ENCODE measurements at places on chromosomes 3 and 15. TPM values are rescaled to one million over a fixed set of nuclear protein-coding genes. Genes with fewer than 3 reads are reported as not detected.

Gene THUMPD3
- total RNA-seq = 42.7 TPM

Gene CCR1
- 1.1 TPM for total RNA-seq

Gene GOLGA8M
- total RNA-seq = under 0.01 TPM

Gene ANKRD34C
- not detected for total RNA-seq

Gene NOX5
- 0.36 TPM for total RNA-seq

GRCh38 chr15:64426845-64427465 is 33.4 kb upstream of the ZNF609 start:
- no peak for DNase-seq

DNA sequence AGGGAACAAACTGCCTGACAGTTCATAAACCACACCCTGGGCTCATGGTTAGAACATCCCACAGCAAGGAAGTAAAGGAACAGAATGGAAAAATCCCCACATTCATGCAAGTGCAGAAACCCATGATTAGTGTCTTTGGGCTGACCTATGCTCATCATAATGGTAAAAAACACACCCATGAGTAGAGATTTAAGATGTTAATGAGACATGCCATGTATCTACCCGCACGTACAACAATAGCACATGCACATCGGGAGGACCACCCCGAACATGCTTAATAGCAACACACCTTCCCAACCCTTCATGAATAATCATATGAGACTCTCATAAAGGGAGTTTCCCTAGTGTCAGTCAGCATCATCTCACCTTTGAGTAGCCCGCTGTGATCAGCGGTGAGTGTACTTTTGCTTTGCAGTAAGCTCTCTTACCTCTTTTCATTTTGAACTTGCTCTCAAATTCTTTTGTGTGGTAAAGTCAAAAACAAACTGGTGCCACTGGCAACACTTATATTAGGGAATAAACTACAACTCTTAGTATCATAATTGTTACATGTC is 23.2 kb downstream of the ZBED2 start:
- DNase-seq = no peak

GRCh38 chr15:27983496-27983895 is 115.6 kb downstream of the OCA2 start:
- no peak for DNase-seq

DNA sequence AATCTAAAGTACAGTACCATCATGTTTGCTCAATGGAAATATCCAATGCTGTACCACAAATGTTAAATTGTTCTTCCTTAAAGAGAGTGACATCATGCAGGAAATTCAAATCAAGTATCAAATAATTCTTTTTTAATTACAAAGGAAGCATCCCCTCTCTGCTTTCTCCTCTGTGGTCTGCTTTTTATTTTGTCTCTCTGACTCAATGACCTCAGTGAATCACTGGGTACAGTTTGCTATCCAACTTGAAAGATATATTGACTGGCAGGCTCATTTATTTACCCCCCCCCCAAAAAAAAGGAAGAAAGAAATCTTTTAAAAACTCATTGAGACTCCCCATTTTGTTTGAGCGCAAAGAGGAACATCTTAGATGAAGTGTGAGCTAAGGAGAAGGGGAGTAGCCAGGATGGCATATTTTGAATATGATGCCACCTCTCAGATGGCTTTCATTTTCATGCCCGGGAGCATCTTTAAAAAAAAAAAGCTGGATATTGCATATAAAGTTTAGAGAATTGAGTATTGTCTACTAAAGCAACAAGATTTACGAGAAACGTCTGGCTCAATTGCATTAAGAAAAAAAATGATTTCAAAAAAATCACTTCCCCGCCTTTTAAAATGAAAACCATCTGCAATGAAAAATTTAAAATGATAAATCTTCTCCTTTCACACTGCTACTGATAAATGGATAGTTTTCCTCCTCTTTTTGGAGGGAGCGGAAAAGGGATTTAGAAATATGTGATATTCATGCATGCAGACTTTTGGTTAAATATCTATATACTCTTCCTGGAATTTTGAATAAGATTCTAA is 307.1 kb upstream of the DPH6 start:
- no peak for DNase-seq

DNA sequence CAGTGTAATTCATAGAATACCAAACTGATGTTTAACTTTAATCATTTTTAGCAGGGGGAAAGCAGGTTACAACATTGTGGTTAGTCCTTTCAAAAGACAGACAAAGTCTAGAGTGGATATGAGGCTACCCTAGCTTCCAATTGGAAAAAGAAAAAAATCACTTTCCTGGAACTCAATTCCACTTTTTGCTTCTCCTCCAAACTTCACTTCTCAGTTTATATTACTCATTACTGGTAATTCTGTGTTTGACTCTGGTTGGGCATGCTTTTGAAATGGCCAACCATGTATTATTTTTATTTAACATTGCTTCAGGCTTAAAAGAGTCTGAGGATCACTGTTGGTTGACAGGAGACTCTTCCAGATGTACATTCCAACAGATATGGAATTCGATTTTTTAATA is 84.8 kb downstream of the RAP2B start:
- peak; percentile 81 for DNase-seq

DNA sequence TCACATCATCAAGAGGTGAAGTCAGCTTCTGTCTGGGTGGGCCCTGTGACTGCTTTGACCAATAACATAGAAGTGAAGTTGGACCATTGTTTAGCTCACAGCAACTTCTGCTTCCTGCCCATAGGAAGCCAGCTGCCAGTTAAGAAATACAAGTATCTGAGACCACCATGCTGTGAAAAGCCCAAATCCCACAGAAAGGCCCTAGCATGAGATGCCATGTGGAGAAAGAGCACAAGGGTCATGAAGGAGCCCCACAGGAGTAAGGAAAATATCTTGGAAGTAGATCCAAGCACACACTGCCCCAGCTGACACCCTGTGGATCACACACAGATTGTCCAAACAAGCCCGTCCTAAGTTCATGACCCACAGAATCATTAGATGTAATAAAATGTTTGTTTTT is 28.5 kb downstream of the RTP4 start:
- no peak for DNase-seq

DNA sequence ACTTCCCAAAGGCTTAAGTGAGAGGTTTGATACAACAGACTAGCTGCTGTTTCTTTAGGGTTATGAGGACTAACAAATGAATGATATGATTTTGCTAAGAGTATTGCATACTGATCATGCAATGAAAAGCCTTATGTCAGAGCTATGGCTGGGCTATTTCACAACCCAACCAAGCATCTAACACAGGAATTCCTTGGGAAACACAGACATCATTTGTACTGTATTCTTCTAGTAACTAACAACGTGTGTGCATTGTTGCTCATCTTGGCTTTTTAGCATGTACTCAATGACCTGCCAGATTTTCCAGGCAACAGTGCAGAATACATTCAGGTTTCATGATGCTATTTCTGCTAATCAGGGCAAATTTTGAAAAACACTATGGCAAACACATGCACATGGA is 19.3 kb downstream of the PDZRN3 start:
- DNase-seq = peak; percentile 77

DNA sequence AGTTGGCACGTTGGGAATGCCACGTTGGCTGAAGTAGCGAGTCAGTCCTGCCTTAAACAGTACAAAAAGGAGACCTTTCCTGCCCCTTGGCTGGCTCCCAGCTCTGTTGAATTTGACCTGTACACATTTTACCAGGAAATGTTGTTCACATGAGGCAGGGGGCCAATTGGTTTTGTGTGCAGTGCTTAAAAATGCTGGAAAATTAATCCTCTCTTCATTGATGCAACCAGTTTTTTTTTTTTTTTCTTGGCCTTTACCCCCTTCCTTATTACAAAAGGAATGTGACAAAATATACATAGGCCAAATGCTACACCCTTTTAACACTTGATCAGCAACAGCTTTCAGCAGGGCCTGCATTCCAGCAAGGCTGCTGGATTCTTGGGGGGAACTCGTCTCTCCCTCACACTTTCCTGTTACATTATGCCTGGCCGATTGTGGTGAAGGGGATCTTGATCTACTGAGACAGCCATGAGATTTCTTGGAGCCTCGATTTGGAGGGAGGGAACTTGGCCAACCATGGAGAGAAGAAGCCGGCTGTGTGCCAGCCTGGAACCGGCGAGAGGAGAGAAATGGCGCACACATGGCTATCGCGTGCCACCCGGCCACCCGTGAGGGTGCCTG is 93.1 kb downstream of the DNASE1L3 start:
- no peak for DNase-seq

DNA sequence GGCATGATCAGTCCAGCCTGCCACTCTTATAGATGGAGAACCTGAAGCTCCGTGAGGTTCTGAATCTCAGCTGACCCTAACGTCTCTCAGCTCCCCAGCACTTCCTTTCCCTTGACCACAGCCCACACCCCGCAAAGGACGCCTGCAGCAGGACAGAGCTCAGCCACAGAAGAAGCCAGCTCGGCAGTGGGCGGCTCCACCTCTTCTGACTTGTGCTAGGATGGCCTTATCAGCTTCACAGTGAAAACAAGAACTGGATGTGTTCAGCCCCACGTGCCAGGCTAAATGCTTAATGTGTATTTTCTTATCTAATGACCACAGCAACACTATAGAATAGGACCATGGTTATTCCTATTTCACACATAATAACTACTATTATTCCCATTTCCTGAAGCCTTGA is 127.6 kb downstream of the ARNT2 start:
- peak; percentile 73 for DNase-seq

- DNase-seq = no peak
Measured at GRCh38 chr3:140370686-140371085, 307.2 kb upstream of the TRIM42 start.

DNA sequence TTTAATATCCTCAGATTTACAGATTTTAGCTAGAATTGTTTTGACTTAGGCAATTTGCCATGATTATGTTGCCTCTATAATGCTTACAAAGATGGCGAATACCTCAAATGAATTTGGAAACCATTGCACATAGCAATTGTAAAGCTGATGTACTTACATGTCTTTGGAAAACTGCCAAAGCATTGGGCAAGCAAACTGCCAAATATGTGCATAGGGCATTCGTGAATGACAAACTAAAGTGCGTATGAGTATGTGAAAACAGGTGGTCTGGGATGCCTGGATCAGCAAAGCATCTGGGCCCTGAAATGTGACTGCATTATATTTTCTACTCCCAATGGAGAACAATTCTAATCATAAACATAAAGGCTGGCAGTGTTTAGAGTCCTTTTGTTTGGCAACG is 445.3 kb upstream of the ROBO1 start:
- DNase-seq = no peak

- no peak for DNase-seq
Measured at GRCh38 chr15:63986185-63986680, 60.1 kb downstream of the DAPK2 start.

- DNase-seq = peak; percentile 78
Measured at GRCh38 chr3:126557761-126558160, 971 bp downstream of the C3orf22 start.

DNA sequence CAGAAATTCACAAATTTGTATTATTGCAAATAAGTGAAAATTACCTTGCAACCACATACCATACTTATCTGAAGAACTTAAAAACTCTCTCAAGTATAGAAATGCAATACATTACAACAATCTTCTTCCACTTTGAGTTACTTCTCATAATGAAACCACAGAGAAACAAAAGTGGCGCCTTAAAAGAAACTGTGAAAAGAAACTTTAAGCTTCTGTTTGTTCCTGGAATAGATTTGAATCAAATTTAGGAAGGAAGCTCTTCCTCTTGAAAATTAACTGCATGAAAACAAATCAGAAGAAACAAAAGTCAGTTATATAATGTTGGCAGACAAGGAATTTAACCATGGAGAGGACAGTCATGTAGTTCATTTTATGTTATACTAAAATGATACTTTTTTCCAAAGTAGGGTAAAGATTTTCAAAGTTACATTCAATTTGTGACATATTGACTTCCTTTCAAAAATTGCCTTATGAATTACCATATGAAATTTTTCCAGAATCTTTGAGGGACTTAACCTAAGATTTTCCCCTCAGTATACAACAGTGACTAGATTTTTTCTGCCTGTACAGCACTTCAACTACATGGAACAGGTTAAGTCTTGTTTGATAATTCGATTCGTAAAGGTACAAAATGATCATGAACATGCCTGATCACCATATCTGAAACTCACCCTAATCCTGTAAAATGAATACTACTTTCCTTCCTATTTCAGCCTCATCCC is 57.6 kb upstream of the TNFSF10 start:
- no peak for DNase-seq

Data from osteoblast (primary cell).